Stimulated activated naive CD8-positive, alpha-beta T cell treated with anti-CD3 and anti-CD28 coated beads, Interleukin-15, Interleukin-2, amounts not matched to agents 100 U/mL and 50 U/mL, for 24 hours (primary cell): ENCODE measurements at places on chromosomes 12 and 14.

- no peak for DNase-seq
These were observed 94.0 kb downstream of the NUAK1 start for GRCh38 chr12:106044773-106045172.

- no peak for DNase-seq
These were observed 539.8 kb downstream of the NRXN3 start for GRCh38 chr14:78709795-78710557.

DNA sequence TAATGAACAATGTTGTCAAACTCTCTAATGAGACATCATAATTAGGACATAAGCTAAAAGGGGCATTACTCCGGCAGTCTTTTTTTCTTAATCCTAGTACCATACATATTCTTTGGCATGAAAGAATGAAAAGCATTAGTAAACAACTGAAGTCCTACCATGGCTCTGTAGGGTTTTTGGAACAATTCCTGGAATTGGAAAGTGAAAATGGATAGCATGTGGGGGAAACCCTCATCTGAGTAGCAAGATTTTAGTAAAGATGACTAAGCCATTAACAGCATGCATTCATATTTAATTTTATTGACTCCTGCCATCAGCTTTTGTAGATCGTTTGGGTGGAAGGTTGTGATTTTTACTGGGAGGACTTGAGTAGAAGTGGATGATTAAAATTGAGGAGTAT lies 216.2 kb upstream of the PDZRN4 start:
- no peak for DNase-seq

- no peak for DNase-seq
These were observed 104.8 kb upstream of the DIO3 start for GRCh38 chr14:101456246-101457175.
